ENCODE measurements at places on chromosomes 7 and 10.

GRCh38 chr7:130303551-130303950, 10.6 kb downstream of the CPA4 start:
- no peak for DNase-seq

DNA sequence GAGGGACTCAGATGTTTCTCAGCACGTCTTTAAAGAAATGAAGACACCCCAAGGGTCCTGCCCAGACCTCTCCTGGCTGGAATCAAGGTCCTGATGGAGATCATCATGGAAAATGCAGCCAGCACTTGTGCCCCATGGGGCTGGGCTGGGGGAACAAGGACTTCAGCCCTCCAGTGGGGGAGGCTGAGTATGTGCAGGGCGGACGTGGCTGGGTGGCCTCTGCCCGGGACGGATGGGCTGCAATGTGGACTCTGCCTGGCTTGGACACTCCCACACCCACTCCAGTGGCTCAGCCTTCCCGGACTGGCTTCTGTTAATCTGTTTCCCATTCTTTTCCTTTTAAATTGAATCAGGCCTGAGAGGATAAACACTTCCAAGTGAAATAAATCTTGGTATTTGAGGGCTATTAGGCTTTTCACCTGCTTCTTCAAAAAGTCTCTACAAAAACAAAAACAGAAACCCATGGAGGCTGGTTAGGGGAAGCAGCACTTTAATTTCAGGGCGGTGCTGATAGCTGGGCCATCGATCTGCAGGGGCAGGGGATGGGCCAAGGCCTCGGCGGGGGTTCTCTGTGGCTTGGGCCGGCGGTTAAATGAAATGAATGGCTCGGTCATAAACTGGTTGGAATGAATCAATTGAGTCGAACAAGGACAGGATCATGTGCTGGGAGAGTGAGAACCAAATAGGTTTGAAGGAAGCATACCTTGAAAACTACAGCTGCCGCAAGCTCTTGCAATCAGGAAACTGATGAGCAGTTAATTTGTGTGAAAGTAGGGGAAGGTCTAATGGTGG, 51.4 kb downstream of the ADARB2 start:
- no peak for DNase-seq

GRCh38 chr10:36451391-36451970, 673.9 kb upstream of the ANKRD30A start:
- no peak for DNase-seq

- DNase-seq = no peak
Observed at GRCh38 chr7:156667110-156667426, 26.5 kb downstream of the RNF32 start.

- DNase-seq = no peak
Observed at GRCh38 chr10:30098629-30099028, 39.2 kb upstream of the JCAD start.

DNA sequence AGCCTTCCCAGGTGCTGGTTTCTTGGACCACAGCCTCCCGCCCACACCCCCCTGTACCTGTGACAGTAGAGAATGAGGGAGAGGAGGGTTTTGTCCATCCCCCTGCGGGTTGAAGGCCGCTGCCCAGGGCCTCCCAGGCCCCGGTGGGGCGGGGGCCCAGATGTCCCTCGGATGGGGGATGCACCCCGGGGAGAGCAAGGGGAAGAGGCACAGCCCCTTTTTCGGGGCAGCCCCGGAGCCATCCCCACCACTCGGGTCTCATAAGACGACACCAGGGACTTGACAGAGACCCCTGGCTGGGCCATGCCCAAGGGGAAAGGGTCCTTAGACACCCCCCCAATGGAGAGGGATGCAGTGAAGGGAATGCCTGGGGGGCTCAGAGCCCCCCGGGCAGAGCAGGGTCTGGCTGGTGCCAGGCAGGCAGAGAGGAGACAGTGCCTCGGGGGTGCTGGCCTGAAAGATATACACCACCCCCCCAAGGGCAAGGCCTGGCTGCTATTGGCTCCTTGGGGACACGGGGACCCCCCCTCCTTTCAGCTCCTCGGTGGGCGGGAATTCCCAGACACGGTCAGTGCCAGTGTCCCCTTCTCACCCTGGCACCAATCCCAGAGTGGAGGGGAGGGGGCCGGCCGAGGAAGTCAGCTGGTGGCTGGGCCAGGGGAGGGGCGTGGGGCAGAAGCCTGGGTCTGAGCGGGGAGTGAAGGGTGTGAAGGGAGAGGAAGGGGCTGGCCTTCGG, 3.7 kb upstream of the SPACDR start:
- no peak for DNase-seq

DNA sequence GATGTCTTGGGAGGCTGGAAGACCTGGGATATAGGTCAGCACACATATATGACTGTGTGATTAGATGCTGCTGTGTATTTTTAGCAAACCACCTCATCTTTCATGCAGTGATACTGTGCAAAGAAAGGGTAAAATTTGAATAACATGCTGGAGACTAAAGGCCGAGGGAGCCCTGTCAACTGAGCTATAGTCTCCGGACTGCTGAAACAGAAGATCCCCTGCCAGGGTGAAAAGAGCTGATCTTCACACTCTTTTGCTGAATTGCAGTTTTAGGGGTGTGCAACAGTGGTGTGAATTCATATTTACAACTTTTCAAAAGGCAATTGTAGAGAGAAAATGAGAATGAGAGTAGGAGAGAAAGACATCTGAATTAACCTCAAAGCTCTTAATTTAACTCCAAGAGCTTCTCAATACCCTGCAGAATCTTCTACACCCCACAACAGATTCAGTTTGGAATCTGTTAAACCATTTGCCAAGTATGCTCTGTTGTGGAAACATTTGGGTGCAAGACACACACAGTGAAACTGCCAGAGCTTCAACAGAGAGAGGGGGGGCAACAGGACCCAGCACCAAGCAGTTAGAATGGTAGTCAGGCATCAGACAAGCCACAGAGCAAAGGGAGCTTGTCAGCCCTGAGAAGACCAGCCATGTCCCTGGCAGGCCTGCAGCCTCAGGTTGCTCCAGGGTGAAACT, 190.1 kb upstream of the STK17A start:
- no peak for DNase-seq

- no peak for DNase-seq
Observed at GRCh38 chr10:118330295-118331076, 11.6 kb downstream of the FAM204A start.

- DNase-seq = no peak
Observed at GRCh38 chr10:20228729-20229128, 412.5 kb downstream of the PLXDC2 start.

DNA sequence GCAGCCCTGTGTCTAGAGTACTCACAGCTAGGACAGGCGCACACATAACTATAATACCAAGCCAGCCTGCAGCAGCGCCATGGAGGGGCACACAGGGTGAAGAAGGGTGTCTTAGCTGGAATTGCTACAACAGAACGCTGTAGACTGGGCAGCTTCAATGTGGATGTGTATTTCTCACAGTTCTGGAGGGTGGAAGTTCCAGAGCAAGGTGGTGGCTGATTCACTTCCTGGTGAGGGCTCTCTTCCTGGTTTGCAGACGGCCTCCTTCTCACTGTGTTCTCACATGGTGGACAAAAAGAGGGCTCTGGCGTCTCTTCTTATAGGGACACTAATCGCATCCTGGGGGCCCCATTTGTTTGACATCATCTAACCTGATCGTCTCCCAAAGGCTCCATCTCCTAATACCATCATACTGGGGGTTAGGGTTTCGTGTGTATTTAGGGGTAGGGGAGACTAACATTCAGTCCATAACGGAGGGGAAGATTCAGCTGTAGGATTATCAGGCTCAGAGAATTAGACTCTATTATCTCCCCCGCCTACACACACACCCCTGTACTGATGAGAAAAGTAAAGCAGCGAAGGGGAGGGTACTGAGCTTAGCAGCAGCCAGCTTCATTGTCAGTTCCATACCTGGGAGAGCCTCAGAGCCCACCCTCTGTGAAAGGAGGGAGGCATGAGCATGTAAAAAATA, 289.1 kb downstream of the CCDC3 start:
- DNase-seq = no peak

DNA sequence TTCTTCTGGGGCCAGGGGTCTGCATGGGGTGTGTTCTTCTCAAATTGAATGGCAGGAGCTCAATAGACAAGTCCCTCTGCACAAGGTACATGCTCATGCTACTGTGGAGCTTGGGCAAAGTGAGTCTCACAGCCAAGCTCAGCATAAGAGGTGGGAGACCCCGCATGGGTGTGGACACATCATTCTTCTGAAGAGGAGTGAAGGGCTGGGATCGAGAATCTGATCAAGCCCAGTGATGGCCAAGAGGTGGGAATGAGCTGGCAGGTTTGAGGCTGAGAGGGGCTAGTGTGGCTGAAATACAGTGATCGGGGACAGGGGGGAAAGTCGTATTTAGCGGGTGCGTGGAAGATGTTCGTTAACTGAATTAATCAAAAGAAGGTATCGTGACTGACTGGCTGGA, 32.6 kb downstream of the CDH23 start:
- no peak for DNase-seq

DNA sequence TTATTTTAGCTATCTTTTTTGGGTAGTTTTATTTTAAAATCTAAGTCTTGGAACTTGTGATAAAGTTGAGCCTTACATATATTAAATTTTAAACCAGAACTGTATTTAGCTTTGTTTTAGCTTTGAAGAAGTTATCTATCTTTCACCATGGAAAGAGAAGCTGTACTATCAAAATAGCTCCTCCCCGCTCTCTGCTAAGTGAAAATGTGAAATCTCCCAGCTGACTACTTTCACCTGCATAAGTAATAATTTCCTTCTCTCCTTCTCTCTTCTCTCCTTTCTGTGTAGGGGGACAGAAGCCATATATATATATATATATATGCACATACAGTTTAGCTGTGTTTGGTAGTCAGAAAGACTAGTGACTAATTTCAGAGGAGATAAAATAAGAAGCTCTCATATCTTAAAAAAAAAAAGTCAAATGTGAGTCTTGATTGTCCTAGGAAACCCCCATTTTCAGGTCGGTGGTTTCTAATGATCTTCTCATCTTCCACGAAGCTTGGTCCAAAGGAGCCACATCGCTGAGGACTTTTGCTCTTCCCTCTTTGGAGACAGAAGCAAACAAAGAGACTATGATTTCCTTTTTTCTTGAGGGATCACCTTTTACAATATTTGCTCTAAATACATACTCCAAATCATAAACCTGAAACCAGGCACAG, 30.6 kb upstream of the GDI2 start:
- no peak for DNase-seq

- DNase-seq = no peak
Observed at GRCh38 chr10:104328896-104329710, 9.2 kb downstream of the ITPRIP start.

- no peak for DNase-seq
Observed at GRCh38 chr10:70589762-70590654, 12.5 kb downstream of the PRF1 start.

DNA sequence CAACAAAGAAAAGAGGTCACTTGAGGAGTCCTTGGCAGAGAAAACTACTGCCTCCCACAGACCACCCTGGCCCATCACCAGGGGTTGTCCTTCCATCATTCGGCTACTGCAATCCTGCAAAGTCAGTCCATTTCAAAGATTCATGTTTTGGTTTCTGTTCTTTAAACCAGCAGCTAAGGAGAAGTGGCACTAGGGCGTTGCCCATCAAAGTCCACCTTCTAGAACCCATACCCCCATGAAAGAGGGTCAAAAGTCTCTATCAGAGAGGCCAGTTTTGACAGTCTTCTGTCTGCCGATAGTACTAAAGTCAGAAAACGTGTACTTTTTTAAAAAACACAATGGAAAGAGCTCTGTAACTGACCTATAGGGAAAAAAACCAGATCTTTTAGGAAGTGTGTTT, 14.4 kb downstream of the CCDC6 start:
- DNase-seq = no peak

GRCh38 chr10:25481467-25481866, 306.7 kb downstream of the GPR158 start:
- DNase-seq = no peak

DNA sequence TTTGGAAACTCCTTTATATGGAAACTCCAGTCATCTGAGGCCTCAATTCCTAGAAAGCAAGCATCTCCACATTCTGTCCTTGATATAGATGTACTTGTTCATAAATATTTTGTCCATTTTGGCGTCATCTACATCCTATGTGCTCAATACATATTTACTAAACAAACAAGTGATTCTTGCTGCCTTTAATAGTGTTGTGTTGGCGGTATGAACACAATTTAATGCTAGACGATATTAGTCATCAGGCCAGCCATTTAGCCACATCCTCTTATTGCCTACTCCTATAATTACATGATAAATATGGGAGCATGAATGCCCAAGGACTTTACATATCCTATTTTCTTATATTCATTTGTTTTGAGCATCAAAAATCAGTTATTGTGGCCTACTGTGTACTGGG, 18.5 kb upstream of the IFRD1 start:
- no peak for DNase-seq

- DNase-seq = peak; percentile 77
Observed at GRCh38 chr10:133357285-133358161, at the start of gene FUOM. TSS of gene FUOM (minus strand) at chr10:133358019. CDS start at chr10:133358007, 12 bp downstream.

GRCh38 chr10:33031171-33031570, 73.1 kb upstream of the ITGB1 start:
- DNase-seq = no peak

DNA sequence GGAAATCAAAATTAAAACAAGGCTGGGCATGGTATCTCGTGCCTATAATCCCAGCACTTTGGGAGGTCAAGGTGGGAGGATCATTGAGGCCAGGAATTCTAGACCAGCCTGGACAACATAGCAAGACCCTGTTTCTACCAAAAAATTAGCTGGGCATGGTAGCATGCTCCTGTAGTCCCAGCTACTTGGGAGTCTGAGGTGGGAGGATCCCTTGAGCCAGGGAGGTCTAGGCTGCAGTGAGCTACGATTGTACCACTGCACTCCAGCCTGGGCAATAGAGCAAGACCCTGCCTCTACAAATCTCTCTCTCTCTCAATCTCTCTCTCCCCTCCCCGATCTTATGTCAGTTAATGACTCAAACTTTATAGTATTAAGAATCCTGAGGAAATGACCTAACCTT, 3.8 kb downstream of the KPNA7 start:
- no peak for DNase-seq

DNA sequence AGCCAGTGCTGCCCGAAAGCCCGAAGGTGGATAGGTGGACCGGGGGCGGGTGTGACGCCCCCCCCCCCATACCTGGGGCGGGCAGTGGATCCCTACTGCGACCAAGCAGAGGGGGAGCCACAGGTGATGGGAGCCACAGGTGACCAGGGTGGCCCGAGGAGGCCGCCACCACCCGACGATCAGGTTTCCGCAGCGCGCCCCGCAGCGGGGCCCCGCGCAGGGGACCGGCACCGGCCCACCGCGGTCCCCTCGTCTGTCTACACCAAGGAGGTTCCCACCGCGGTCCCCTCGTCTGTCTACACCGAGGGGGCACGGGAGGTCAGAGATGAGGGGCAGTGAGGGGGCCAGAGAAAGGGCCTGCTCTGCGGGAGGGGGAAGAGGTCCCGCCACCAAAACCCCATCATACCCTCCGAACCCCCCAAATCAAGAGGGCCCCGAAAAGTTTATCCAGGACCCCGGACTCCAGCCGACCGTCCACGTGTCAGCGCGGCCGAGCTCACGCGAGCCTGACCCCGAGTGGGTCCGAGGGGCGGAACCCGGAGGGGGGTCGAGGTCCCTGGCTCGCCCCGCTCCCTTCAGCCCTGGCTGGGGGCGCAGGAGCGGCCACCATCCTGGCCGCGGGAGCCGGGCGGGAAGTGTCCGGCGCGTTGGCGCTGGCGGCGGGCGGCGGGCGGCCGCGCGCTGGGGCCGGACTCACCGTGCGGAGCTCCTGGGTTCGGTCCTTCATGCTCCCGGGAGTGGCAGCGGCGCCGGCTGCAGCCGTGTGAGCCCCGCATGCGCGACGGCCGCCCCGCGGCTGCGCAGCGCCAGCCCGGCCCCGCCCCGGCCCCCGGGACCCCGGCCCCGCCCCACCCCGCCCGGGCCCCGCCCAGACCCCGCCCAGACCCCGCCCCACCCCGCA, at the start of gene STX1A:
Gene STX1A, minus strand, starts transcription at position 765 of the 901 bp plus-strand sequence. Its CDS starts 38 bp downstream, at position 727.
- DNase-seq = peak; percentile 80

GRCh38 chr7:84536271-84536870, 341.8 kb upstream of the SEMA3A start:
- DNase-seq = no peak

Measured in nephron progenitor cell (in vitro differentiated cells).